ENCODE measurements at places on chromosomes 2 and 18. TPM values are rescaled to one million over a fixed set of nuclear protein-coding genes. Genes with fewer than 3 reads are reported as not detected.

DNA sequence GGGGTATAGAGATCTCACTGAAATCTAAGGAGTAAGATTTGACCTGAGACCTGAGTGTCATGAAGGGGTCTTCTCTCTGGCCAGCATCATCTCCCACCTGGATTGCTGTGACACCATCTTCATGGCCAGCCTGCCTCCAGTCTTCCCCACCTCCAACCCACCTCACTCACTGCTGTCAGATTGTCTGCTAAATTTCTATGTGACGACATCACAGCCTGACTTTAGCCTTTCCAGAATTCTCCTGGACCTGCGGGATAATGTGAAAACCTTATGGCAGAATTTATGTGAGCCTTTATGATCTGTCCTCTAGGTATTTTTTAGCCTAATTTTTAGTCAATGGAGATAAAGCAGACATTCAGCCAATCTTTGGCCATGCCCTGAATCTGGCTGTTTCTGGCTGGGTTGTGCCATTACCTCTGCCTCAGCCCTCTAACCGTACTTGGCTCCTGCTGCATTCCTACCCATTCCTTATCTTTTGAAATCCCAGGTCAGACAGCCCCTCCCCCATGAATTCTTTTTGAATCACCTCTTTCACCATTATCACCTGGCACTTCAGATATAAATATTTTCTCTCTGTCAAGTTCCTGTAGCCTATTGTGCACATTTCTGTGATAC lies 66.4 kb upstream of the MMADHC start:
- no peak for DNase-seq

GRCh38 chr18:48990481-48991318 lies 39.9 kb upstream of the SMAD7 start:
- DNase-seq: no peak

GRCh38 chr18:2805970-2806943 lies 40.5 kb upstream of the EMILIN2 start:
- no peak for DNase-seq

DNA sequence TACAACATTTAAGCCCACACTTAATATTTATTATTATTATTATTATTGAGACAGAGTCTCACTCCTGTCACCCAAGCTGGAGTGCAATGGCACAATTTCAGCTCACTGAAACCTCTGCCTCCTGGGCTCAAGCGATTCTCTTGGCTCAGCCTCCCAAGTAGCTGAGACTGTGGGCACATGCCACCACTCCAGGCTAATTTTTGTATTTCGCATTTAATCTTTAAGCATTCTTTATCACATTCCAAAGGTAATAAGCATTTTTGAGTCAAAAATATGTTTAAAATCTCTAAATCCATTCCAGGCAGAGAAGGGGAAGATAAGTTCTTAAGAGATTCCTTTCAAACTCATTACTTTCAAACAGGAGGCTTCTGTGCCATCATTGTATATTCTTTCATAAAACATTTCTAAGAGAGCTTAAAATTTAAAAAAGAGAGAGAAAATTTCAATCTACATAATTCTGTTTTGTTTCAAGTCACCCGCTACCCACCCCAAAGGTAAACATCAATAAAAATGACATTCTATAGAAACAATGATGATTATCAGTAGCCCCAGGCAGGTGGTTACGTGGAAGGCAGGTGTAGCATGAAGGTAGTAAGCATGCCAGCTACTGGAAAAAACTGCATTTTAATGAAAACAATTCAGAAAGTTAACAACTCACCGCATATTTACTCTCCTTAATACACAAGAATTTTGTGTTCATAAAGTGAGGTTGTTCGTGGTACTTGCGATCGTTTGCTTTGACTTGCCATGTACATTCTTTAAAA lies 84.4 kb upstream of the NARS1 start:
- DNase-seq: no peak

DNA sequence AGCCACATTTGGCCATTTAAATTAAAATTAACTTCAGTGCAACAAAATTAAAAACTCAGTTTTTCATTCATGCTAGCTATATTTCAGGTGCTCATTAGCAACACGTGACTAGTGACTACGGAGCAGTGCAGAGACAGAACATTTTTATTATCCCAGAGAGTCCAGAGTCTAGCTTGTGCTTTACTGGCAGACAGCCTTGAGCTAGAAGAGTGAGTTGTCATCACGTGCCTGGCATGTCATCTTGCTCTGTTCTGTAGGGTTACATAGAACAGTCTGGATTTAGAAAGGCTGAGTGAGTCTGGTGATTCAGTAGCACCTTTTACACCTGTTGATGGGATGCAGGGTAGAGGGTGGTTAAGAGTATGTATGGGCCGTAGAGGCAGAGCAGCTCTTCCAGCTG lies 136.9 kb upstream of the IL1R2 start:
- no peak for DNase-seq

DNA sequence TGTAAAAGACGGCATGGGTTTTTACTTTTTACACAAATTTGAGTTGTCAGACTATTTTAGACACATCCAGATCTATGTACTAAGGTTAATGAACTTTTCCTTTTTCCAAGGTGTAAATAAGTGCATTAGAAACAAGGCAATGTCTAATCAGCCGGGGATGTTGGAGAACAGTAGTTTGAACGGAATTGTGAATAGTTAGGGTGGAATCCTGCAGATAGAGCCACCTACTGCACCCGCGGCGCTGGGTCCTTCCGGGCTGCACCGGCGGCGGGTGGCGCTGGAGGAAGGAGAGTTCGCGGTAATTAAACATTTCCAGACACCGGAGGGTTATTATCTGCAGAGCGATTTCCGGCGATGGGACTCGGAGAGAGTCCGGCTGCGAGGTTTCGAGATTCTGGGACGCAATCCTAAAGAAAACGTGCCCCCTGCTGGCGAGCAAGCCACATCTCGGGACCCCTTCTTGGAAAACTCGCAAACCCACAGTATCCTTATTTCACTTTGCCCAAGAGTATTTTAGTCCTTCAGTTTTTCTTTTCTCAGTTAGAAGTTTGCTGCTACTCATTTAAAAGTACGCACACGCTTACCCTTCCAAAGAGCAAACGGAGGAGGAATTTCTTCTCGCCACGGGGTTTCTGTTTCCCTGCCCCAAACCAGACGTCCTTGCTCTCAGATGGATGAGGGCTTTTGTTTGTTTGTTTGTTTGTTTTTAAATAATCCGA lies 4.5 kb upstream of the OSR1 start:
- DNase-seq: no peak

DNA sequence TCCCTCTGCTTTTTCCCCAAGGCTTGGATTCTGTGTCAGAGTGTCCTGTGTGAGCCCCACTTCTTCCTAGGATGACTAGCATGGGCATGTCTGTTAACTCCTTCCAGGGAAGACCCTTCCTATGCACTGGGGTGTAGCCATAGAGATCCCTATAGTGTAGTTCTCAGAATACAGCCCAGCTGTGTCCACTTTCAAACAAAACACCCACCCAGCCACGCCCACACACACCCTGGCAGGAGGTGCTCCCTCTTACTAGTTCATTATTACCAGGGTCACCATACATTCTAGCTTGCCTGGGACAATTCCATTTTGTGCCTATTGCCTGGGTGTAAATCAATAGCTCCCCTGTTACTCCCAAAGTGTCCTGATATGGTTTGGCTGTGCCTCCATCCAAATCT lies 195.6 kb downstream of the MYCN start:
- no peak for DNase-seq

DNA sequence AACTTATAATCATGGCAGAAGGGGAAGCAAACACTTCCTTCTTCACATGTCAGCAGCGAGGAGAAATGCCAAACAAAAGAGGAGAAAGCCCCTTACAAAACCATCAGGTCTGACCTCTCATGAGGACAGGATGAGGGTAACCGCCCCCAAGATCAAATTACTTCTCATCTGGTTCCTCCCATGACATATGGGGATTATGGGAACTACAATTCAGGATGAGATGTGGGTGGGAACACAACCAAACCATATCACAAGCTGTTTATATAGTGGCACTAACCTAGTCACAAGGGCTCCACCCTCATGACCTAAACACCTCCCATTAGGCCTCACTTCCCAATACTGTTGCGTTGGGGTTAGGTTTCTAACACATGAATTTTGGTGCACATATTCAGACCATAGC lies 110.0 kb downstream of the OSBPL6 start:
- DNase-seq: no peak

DNA sequence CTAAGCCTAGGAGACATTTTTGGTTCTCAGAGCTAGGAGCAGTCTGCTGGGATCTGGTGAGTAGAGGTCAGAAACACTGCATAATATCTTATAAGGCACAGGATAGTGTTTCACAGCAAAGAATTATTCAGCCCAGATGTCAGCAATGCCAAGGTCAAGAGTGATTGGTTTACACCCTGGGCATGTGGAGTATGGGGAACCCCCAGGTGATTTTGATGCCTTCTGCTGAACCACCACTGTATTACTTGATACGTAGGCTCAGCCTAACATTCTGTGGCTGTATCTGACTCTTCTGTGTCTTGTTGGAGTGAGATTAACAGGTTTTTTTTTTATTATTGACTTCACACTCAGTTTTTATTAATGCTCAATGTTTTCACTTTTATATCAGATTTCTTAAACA lies 6.0 kb downstream of the DDX18 start:
- no peak for DNase-seq

- no peak for DNase-seq
These were observed 257.9 kb downstream of the THSD7B start for GRCh38 chr2:137023205-137023604.

GRCh38 chr18:45353530-45353929 lies 261.7 kb upstream of the SLC14A2 start:
- no peak for DNase-seq

GRCh38 chr2:179768765-179769164 lies 92.6 kb downstream of the ZNF385B start:
- DNase-seq: no peak

GRCh38 chr18:23198217-23198845 lies 63.0 kb downstream of the CABLES1 start:
- DNase-seq: no peak

DNA sequence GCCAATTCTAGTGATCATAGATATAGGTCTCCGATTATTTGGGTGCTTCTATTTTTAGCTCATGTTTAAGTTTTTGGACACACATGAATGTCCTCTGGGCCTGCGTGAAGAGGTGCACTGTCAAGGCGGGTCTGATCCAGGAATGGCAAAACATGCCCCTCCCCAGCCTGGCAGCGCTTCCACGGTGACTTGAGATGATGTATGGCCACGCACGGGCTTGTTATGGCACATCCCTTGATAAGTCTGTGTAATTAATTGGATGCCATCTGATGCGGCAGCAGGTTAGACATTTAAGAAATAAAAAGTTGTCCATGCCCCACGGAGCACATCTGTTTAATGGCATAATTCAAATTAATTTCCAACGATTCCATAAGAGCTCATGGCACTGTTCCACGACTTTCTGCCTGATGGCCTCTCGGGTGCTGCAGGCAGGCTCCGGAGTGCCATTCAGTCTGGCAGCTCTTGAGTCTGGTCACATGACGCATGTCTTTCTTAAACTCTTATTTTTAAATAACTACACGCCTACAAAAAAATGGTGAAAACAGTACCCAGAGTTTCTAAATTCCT lies 151.4 kb downstream of the ACKR3 start:
- DNase-seq: no peak

DNA sequence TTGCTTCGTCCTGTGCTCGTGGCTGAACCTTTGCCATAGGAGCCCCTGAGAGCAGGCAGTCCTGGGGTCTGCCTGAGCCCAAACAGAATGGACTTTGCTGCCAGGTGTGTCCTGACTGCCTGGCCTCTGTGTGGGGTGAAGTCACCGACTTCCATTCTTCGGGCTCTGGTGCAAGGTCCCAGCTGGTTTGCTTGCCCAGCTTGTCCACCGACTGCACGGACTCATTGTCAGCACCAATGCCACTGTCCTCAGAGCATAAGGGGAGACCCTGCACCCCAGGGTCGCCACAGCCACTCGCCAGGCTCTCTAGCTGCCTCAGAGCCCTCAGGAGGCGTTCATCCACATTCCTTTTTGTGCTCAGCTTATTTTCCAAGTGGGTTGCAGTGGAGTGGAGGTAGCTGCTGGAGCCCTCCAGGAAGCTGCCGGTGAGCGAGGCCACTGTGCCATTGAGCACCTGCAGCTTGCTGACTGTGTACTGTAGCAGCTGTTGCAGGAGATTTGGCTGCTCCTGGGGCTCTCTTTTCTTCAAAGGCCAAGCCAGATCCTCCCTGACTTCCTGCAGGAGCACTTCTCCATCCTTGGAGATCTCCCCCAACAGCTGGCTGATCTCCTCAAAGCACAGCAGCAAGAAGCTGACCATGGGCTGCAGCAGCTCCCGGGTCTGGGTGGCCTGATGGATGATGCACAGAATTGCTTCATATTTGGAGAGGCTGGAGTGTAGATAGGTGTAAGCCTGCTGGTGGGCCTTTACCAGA lies 1.2 kb downstream of the PCARE start:
- DNase-seq: no peak

DNA sequence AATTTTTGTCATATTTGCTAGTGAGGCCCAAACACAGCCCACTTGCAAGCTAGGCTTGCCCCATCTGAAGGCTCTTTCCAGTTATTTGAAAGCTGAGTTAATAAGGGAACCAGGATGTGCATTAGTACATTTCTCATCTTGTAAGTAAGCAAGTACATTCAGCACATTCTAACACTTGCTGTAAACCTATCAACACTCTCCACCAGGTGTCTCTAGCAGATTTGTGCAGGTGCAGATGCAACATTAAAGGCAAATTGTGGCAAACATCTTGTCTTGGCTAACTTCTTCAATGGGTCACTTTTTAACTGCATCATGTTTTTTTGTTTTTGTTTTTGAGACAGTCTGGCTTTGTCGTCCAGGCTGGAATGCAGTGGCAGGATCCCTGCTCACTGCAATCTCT lies 25.3 kb upstream of the MFSD6 start:
- no peak for DNase-seq

- DNase-seq: no peak
These were observed 678.7 kb downstream of the PLCL1 start for GRCh38 chr2:198483051-198483450.

- no peak for DNase-seq
These were observed 44.5 kb upstream of the CHN1 start for GRCh38 chr2:175049661-175050060.

DNA sequence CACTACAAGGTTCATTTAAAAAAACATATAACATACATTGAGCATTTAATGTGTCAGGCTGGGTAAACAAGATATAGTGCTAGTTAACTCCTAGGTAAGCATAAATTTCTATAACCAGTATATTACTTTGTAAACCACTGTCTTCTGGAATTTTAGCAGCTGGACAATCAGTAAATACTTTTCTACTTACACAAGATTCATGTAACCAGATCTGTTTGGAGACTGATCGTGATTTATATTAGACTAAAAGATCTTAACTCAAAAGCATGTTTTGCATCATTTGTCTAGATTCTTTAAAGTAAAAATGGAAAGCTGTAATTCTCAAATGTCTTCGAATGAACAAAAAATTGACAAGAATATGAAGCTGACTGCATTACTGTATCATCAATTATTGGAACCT lies 941 bp upstream of the SGO2 start:
- no peak for DNase-seq

- no peak for DNase-seq
These were observed 981.0 kb upstream of the CDH2 start for GRCh38 chr18:29157905-29158304.

EGR4 gene
- total RNA-seq: not detected

FSIP2 gene
- 0.35 TPM for total RNA-seq

SERPINB13 gene
- total RNA-seq: not detected

C1QL2 gene
- not detected for total RNA-seq

TLX2 gene
- 0.25 TPM for total RNA-seq

ITPRIPL1 gene
- 15.5 TPM for total RNA-seq

IL1B gene
- not detected for total RNA-seq

NFATC1 gene
- total RNA-seq: 89.4 TPM

USP37 gene
- 54.0 TPM for total RNA-seq

OSR1 gene
- not detected for total RNA-seq

EML6 gene
- 2.4 TPM for total RNA-seq

PRKAG3 gene
- not detected for total RNA-seq

FNDC4 gene
- not detected for total RNA-seq

UXS1 gene
- total RNA-seq: 37.0 TPM

ITM2C gene
- 18.4 TPM for total RNA-seq
